Motor neuron (in vitro differentiated cells): ENCODE measurements at places on chromosomes 6 and 20.

- no peak for ATAC-seq
Measured at GRCh38 chr6:153634416-153634815, 404.6 kb upstream of the OPRM1 start.

- ATAC-seq = no peak
Measured at GRCh38 chr6:144012534-144012933, 4.5 kb upstream of the PLAGL1 start.

DNA sequence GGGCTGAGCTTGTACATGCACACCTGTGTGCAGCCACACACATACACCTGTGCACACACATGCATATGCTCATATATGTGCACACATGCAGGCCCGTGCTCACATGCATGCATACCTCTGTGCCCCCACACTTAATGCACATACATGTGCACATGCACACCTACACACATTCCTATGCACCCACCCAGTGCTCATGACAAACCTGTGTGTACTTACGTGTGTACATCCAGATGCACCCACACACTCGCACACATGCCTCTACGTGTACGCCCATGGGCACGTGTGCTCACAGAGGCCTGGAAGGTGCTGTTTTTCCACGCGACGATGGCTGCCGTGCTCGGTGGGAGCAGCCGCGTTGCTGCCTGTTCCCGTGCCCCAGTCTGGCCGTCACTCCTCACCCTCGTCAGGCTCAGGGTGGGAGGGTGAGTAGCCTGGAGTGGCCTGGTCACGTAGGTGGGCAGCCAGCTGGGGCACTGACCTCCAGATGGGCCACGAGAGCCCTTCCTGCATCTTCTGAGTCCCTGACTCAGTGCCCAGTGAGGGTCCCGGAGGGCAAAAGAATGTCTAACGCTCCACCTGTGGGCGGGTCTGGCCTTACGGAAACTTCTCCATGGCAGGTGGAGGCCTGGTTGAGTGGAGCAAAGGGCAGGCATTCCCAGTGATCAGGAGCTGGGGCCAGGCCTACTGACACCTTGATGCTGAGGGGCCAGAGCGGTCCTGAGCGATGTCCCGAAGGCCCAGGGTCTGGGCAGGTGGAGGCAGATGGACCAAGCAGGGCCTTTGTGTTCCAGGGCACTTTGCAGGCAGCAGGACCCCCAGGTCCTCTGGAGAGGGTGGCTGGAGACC, 8.0 kb upstream of the GATA5 start:
- no peak for ATAC-seq

GRCh38 chr6:31718265-31718664, 3.1 kb downstream of the LY6G6D start:
- no peak for ATAC-seq

DNA sequence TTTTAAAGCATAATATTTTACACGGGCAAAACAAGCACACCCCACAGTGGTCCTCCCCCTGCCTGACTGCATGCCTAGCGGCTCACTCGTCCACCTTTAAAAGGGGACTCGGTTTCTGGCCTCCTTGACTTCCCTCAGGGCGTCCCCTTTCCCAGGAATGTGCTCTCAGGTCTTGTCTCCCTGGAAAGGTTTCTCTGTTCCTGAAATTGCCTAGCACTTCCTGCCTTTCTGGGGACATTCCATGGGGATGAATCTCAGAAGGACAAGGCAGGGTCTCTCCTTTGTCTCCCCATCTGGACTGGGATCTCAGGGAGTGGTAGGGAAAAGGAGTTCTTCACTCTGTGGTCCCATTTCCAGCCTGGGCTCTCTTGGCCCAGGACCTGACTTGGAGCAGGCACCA, 4.9 kb downstream of the TCF15 start:
- no peak for ATAC-seq

DNA sequence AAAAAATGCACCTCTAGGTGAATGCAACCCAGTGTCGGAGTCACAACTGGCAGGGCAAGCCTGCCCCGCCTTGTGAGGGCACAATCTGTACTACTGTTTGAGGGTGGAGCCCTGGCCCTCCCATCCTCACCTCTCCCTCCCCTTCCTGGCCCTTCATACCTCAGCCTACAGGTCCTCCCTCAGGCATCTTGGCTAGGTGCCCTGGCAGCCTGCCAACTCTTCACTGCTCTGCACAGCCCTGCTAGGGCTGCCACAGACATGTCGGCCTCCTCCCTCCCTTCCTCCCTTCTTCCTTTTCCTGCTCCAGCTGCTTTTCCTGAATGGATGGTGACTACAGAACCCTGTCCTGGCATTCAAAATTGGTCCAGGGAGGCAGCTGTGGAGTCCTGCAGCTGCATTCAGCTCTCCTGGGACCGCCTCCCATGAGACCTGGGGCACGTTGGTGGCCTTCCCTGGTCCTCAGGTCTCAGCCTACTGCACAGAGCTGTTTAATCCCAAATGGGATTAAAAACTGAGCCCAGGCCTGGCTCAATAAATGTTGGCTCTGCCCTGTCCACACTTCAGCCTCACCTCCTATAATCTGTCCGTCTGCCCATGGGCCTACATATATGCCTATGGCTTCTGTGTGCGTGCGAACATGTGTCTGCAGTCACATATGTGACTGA, 52.7 kb downstream of the CDH22 start:
- ATAC-seq = peak; percentile 91

DNA sequence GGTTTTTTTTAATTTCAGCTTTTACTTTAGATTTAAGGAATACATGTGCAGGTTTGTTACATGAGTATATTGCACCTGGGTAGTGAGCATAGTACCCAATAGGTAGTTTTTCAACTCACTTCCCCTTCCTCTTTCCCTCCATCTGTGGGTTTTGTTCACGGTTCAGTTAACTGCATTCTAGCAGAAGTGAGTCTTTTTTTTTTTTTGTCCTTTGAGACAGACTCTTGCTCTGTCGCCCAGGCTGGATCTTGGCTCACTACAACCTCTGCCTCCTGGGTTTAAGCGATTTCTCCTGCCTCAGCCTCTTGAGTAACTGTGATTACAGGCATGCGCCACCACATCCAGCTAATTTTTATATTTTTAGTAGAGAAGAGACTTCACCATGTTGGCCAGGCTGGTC, 8.7 kb downstream of the UBR2 start:
- no peak for ATAC-seq

DNA sequence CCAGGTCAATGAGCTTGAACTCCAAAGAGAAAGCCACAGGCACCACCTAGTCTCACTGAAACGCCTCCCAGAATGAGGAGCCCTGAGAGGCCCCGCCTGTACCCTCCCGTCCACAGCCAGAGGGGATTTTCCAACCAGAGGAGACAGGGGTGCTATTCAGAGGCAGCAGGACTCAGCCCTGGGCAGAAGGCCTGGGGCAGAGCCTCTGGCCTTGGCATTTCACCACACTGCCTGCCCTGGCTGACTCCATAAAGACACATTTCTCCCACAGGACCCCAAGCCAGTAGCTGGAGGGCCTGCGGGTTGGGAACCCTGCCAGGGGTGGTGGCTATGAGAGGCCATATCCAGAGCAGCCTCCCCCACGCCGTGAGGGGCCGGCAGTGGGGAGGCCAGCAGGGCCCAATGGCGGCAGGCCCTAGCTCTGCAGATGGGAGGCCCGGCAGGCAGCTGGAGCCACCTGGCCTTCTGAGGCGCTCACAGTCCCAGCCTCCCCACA, 159.3 kb downstream of the PREX1 start:
- ATAC-seq = peak; percentile 59

DNA sequence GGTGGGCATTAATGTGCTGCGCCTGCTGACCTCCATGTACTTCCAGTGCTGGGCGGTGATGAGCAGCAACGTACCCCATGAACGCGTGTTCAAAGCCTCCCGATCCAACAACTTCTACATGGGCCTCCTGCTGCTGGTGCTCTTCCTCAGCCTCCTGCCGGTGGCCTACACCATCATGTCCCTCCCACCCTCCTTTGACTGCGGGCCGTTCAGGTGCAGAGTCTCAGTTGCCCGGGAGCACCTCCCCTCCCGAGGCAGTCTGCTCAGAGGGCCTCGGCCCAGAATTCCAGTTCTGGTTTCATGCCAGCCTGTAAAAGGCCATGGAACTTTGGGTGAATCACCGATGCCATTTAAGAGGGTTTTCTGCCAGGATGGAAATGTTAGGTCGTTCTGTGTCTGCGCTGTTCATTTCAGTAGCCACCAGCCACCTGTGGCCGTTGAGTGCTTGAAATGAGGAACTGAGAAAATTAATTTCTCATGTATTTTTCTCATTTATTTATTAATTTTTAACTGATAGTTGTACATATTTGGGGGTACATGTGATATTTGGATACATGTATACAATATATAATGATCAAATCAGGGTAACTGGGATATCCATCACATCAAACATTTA, 35.2 kb upstream of the NOP56 start:
- ATAC-seq = no peak

- no peak for ATAC-seq
Measured at GRCh38 chr6:16544006-16544405, 217.3 kb downstream of the ATXN1 start.

DNA sequence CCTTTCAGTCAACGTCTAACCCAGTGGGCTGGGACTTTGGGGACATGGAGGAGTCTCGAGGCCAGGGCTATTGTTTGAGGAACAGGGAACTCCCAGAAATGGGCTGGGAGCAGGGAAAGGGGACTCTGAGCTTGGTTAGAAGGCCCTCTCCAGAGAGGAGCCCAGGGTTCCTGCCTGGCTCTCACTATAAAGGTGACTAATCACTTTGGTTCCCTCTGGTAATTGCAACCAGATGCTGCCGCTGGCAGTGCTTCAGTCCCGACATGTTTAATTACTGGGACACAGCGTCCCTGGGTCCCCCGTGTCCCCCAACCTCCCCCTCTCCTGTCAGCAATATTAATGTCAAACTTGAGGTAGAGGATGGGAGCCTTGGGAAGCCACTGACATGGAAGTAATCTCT, 5.0 kb upstream of the GDF5 start:
- ATAC-seq = no peak

DNA sequence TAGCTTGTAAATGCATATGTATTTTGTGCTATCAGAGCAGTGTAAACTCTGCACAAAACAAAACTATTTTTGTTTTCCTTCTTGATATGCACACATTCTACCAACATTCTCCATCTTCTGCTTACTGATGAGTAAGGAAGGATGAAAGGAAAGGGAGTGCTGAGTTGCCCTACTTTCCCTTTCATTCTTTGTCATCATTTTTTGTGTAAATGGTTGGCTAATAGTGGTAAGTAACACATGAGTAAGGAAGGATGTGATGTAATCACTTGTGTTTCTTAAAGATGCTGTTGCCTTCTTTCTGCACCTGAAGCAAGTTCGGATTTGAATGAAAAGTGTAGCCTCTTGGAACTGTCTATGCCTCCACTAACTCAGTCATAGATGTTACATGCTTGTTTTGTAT, 4.6 kb upstream of the REV3L start:
- ATAC-seq = no peak

DNA sequence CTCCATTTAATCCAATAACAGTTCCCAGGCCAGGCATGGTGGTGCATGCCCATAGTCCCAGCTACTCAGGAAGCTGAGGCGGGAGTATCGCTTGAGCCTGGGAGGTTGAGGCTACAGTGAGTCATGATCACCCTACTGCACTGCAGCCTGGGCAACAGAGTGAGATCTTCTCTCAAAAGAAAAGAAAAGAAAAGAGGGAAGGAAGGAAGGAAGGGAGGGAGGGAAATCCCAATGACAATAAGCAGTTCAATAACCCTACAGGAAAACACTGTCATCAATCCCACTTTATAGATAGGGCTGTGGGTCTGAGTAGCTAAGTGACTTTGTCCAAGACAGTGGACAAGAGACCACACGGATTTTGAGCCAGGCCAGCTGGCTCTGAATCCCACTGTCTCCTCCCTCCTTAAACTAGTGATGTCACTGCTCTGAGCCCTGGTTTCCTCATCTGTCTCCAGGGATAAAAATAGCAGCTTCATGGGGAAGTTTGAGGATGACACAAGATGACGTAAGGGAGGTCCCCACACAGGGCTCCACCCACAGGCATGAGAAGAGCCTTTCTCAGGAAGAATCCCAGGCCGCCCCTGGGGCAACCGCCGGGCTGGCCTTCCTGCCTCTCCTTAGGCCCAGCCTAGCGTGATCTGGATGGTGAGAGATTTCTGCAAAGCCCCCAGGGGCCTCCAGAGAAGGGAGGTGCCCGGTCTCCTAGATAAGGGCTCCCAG, 7.2 kb upstream of the TRIB3 start:
- peak; percentile 70 for ATAC-seq

GRCh38 chr6:158322724-158323560, 10.7 kb downstream of the TULP4 start:
- ATAC-seq = no peak

DNA sequence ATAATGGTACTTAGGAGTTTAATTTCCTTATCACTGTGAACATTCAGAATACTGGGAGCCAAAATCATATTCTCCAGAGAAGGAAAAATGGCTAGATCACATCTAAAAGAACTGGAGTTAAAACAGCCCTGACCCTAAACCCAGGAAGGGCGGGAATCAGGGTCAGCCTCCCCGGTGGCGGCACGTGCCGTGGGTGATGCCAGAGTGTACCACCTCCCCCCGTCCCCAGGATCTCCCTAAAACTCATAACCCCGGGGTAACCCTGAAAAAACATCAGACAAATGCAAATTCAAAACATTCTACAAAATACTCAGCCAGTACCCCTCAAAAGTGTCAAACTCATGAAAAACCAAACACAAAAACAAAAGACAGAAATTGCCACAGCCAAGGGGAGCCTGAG, 148.3 kb downstream of the DLL1 start:
- no peak for ATAC-seq
